ENCODE measurements at places on chromosomes 2 and 18.
A peak's percentile ranks its signal among the peaks of the same experiment; 100 is the strongest.

DNA sequence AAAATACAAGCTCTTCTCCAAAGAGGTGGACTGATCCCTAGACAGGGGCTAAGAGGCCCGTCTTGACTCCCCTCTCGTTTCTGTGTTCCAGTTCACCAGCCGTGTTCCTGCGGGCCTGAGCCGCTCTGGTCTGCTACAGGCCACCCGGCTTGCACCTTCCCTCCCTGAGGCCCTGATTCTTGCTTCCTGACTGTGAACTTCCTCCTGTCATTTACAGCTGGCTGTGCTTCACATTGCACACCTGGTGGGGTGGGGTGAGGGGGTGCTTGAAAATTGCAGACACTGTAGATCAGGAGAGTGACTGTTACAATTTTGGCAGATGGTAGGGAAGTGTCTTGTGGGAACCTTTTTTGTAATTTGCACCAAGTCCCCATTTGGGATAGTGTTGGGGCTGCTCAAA, 64.4 kb downstream of the TSN start:
- DNase-seq, result no peak

DNA sequence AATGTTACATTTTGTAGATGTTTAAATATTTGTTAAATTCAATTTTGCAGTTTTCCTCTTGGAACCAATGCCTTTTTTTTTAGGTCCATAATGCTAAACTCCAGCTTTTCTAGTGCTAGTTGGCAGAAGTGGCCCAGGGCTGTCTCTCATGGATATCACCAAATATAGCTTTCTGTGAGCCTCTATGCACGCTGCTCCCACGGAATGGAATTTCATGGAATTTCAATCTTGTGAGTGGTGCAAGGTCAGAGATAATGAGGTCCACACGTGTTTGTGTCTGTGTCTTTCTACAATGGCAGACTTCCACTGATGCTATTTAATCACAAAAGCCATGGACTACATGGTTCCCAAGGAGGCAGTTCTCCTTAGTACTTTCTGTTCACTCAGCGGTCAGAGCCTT, 191.5 kb upstream of the PARD3B start:
- DNase-seq, result no peak

DNA sequence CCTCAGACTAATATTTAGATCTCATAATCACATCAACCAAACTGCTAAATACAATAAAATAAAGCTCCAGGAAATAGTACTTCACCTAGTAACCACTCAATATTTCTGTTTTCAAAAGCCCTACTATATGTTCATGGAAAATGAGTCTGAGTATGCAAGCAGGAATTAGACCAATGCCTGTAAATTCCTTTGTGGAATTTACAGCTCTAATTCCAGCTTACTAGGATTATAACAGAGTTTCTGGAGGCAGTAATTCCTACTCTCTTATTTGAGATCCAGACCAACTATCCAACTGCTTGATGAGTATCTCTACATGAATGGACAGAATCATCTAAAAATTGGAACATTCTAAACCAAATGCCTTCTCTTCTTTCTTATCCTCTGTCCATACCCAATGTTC, 11.6 kb downstream of the CDKL4 start:
- no peak for DNase-seq

DNA sequence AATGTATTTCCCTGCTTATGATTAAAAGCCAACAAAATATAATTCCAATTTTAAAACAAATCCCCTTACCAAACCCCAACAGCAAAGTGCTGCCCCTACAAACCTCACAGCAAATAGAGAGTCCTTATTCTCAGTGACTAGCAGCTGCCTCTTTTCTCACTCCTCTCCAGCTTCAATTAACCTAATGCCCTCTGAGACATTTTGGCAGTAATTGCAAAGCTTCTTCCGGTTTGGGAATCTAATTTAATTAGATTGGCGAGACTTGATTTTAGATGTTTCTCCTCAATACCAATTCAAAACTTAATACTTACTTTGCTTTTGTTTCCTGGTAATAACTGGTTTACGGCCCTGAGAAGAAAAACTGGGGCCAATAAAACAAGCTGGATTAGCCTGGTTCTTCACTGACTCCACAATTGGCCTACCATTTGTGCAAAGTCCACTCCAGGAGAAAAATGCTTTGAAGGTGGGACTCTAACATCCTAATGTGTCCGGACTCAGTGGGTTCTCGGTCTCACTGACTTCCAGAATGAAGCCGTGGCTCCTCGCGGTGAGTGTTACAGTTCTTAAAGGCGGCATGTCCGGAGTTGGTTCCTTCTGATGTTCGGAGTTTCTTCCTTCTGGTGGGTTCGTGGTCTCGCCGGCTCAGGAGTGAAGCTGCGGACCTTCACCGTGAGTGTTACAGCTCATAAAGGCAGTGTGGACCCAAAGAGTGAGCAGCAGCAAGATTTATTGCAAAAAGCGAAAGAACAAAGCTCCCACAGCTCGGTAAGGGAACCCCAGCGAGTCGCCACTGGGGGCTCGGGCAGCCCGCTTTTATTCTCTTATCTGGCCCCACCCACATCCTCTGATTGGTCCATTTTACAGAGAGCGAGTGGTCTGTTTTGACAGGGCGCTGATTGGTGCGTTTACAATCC, 52.8 kb downstream of the SLC35F5 start:
- no peak for DNase-seq

DNA sequence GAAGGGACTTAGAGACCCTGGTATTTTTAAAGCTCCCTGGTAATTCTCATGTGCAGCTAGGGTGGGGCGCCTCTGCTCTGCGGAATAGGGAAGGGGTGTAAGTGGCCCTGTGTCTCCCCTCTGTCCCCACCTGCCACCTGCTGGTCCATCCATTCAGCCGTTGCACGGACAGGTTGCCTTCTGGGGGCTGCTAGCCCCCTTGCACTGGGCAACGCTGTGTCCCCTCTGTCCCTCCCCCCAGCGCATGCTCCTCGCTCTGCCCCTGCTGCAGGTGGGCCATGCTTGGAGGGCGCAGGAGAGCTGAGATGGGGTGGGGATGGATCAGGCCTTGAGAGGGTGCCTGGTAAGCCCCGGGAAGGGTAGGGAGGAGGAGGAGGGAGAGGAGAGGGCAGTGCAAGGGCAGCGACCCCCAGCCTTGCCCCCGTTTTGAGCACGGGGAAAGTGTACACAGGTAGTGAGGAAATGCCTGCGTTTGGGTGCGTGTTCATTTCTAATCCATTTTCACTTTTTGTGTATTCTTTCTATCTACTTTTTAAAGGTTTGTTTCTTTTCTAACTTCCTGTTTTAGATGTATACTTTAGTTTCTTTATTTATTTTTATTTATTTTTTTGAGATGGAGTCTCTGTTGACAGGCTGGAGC, 23.9 kb downstream of the RRM2 start:
- DNase-seq, result no peak

DNA sequence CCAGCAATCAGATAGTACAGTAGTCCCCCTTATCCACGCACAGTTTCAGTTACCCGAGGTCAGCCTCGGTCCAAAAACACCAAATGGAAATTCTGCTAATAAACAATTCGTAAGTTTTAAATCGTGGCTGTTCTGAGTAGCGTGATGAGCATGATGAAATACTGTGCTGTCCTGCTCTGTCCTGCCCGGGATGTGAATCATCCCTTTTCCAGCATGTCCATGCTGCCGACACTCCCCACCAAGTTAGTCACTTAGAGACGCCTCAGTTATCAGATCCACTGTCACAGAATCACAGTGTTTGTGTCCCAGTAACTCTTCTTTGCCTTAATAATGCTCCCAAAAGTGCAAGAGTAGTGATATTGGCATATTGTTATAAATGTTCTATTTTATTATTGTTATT, 62.1 kb downstream of the MEX3C start:
- DNase-seq, result no peak

DNA sequence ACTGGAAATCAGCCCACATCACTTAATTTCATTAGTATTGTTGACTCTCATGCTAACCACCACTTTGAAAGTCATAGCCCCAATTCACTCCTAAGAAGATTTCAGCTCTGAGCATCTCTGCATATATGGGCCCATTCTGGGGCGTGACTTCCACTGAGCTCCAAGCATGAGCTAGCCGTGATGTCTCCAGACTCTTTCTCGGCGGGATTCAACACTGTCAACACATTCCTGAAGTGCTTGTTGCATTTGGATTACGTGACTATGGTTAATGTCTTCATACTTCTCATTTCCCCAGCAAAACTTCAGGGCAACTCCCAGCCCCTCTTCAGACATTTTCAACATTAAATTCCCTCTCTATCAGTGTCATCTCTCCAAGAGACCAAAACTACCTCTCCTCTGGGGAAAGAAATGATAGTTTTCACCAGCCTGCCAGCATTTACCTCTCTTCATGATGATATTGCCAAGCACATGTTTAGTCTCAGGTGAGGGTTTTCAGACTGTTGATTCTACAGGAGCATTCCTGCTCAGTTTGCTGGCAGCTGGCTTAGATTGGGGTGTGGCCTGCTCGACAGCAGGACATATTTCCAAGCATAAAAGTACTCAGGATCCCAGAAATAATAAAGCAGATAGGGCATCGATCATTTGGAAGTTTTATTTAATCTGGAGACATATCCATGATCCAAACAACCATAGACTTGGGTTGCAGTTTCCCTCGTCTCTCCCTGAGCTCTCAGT, 81.7 kb downstream of the FEZ2 start:
- DNase-seq, result no peak

DNA sequence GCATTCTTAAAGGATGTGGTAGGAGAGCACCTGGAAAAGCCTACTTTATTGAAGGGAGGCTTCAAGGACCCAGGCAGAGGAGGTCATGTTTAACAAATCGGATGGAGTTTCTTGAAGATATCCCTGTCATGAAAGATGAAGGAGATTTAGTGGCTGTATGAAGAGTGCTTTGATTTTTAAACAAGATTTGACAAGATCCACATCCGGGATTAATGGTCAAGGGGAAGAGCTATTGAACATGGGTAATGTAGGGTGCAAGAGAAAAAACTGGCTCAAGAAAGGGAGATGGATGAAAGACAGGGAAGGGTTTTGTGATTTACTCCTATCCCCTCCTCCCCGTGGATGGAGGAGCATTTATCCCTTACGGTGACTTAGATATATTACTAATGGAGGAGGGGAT, 113.1 kb upstream of the OSR1 start:
- no peak for DNase-seq

GRCh38 chr2:173264603-173265366, 89.9 kb upstream of the CDCA7 start:
- DNase-seq, result no peak

GRCh38 chr2:121044412-121044811, 240.6 kb downstream of the TFCP2L1 start:
- no peak for DNase-seq

- no peak for DNase-seq
Observed at GRCh38 chr18:61766266-61766884, 126.4 kb downstream of the RNF152 start.

DNA sequence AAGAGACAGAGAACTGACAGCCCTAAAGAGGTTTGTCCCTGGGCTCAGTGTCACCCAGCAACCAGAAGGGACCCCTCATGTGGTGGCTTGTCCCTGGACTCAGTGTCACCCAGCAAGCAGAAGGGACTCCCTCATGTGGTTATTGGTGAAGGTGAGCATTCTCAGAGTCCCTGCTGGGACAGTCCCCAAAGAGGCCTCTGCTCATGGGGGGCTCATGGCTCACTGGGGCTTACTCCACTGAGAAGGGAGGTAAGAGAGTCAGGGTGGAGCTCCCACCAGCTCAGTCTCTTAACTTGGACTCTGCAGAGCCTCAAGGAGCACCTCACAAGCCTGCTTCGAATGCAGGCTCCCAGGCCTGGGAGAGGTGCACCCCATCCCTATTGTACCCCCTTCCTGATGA, 145.2 kb upstream of the COPS8 start:
- DNase-seq, result no peak

DNA sequence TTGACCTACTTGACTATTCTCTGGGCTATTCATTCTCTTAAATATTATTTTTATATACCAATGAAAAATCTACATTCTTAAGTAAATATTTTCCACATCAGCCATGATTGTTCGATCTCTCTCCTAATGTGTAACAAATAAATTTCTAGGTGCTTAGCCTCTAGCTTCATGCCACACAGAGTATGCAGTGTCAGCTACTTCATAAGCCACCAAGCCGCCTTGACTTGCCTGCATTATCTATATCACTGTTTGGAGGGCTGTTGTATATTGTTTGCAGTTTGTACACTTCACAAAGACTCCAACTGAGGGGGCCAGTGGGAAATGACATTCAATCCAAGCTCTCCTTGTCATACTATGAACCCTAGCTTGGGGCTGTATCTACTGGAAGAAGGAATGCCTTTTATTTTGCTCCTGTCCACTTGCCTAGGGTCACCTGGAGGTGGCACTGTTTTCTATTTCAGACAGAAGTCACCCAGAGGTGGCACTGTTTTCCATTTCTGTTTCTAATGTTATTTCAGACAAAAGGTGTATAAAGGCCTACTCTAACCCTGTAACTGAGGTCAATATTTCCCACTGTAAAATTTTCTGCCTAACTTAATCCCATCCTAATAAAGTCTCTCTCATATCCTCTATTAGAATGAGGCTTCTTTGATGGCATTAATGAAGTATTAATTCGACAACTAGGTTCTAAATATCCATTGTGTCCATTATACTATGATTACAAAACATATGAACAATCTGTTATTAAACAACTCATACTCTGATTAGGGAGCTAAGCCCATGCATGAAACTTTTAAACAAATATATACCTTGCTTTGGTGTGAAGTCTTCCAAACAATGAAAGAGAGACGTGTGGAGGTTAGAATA, 36.4 kb downstream of the COL5A2 start:
- DNase-seq, result peak; percentile 66

DNA sequence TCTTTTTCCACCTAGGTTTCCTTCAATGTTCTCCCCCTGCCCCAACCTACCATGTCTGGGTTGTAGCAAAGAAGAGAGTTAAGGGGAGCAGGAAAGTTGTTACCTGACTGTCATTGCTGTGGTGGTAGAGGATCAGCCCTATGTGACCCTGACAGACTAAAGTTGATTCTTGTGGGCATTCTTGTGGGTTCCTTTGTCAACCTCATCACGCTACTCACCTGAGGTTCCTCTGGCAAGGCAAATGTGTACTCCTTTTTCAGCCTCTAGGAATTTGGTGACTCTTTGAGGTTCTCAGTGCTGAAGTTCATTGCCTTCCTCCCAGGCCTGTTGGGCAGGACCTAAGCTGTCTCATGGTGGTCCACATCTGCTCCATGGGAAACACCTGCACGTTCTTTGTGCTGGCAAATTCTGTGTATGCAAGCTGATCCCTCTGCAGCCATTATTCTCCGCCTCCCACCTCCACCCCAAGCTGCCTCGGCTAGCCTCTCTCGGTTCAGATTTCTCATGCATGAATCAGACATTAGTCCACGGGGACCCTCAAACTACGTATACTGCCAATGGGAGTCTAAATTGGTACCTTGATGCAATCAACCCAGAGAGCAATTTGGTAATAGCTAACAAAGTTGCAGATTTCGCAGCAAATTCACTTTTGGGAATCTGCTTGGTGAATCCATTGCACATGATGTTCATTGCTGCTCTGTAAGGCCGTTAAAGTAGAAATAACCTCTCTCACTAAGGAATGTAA, 1.5 kb upstream of the GMCL1 start:
- peak; percentile 8 for DNase-seq

DNA sequence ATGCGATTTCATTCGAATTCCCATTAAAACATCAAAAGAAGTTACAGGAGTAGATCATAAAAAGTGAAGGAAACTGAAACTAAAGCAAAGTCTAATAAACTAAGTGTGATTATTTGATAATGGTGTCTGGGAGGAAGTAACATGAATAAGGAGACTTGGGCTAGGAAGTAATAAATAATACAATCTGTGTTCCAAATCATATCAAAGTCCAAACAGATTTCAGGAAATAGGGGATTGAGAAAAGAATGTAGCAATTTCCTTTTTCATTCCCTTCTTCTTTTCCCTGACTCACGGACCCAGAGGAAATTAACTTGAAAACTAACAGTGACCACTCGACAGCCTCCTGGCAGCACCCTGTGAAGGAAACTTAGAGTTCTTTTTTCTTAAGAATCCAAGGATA, 758.4 kb upstream of the GCFC2 start:
- no peak for DNase-seq

Measured in NCI-H526 (cell line).